CD4-positive, alpha-beta T cell treated with Interleukin-10 for 1 hour (primary cell): ENCODE measurements at places on chromosomes 4 and X.

GRCh38 chr4:153419673-153420278 is 46.4 kb upstream of the TMEM131L start:
- DNase-seq, result no peak

DNA sequence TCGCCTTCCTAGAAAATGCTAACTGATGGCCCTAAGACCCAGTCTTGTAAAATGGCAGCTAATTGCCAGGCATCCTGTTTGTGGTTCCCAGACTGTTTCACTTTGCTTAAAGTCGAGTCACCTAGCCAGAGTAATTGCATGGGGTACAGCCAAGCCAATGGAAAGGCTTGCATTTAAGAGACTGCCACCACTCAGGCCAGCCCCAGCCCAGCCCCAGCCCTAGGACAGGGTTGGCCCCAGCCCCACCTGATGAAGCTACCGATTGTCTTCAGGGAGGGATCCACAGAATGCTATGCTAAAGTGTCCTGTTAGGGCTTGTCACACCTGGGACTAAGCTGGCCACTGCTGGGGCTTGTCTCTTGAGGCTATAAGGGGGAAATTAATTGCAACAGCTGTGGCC is 194.6 kb upstream of the KLF3 start:
- no peak for DNase-seq

GRCh38 chr4:137367620-137368019 is 164.7 kb downstream of the PCDH18 start:
- DNase-seq, result no peak

- DNase-seq, result no peak
Measured at GRCh38 chr4:80263541-80264351, 2.7 kb upstream of the FGF5 start.

GRCh38 chrX:79604364-79604763 is 237.2 kb upstream of the ITM2A start:
- DNase-seq, result no peak
